HS-27A (cell line): ENCODE measurements at places on chromosomes 5 and 9.

DNA sequence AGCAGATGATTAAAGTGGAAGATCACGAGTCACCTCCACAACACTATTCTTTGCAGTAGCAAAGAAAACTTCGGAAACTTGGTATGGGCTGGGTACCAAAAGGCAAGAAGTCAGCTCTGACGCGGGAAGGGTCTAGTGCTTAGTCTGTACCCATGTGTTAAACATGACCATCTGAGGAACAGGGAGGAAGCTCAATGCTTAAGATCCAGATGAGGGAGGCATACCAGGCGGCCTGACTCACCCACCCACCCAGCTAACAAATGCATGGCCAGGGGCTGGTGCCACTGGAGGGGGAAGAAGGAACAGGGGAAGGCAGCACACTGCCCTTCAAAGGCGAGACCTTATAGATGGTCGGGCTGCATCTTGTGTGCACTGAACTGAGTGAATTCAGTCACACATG is 41.8 kb downstream of the CAMSAP1 start:
- no peak for DNase-seq

DNA sequence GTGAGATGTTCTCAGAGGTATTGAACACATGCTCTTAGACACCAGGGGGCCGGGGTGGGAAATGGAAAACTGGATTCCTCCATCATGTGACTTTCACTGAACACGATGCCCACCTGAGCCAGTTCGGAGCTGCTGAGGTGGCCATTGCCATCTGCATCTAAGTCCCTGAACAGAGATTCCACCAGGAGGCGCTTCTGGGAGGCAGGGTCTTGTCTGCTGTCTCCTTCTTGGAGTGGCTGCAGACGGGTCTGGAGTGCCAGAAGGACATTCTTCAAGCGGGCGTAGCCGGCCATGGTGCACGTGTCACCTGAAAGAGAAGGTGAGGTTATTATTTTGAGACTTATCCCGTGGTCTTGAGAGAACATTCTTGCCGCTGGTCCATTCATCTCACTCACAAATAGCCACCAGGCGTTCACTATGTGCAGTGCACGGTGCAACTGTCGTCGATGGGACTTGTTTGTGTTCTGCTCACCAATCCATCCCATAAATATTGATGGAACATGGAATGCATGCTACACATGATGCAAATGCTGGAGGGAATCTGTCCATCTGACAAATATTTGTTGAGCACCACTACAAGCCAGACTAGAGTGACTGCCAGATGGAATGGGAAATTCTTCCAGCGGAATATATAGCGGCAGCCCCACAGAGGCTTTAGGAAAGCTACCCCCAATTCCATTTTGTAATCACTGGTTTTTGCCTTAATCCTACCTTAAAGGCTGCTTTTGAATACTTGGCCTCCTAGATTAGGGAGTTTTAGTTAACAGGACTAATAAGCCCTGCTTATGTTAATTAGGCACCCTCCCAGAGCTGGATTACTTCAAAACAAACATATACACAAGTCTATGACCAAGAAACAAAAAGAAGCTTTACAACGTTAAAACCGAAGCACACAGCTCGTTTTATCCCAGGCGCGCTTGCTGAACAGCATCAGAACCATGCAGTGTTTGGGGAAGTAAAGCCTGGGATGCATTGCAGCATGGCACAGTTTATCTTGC is 264.8 kb downstream of the HSPA4 start:
- DNase-seq = no peak

DNA sequence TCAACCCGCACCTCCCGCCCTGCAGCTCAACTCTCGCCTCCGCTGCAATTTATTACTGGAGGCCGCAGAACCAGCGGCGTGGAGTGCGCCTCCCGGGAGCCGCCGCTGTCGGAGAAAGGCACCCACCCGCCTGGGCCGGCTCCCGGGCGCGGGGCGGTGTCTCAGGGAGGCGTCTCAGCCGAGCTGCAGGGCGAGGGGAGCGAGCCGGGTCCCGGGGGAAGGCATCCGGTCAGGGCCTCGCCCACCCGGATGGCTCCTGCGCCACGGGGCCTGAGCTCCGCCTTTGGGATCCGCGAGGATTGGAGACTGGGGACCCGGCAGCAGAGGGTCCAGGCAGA is 32.9 kb downstream of the TSPAN17 start:
- DNase-seq = no peak

DNA sequence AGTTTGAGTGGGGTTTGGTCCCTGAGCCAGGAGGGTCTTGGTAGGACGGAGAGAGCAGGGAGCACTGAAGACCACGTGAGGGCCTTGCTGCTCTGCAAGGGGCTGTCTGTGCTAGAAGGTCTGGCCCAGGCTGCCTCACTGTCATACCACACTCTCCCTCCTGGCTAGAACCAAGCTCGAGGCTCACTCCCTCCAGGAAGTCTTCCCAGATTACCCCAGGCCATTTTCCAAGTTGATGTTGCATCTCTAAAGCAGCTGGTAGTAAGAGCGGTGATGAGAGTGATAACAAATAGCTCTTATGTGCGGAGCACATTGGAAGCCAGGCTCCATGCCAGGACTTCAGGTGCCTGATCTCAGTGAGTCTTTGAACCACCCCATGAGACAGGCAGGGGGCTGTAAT is 6.6 kb downstream of the MYMK start:
- DNase-seq = no peak

- DNase-seq = no peak
These were observed 10.5 kb upstream of the TEX53 start for GRCh38 chr9:114668146-114668545.

GRCh38 chr5:144484124-144484897 is 313.6 kb downstream of the KCTD16 start:
- peak; percentile 48 for DNase-seq
